ENCODE measurements at places on chromosomes 3 and 15. TPM values are rescaled to one million over a fixed set of nuclear protein-coding genes. Genes with fewer than 3 reads are reported as not detected.

Gene SLC49A4
- polyA plus RNA-seq = 4.0 TPM

Gene CPN2
- polyA plus RNA-seq = 0.10 TPM

Gene C15orf62
- 0.16 TPM for polyA plus RNA-seq

Gene SLC30A4
- not detected for polyA plus RNA-seq

DNA sequence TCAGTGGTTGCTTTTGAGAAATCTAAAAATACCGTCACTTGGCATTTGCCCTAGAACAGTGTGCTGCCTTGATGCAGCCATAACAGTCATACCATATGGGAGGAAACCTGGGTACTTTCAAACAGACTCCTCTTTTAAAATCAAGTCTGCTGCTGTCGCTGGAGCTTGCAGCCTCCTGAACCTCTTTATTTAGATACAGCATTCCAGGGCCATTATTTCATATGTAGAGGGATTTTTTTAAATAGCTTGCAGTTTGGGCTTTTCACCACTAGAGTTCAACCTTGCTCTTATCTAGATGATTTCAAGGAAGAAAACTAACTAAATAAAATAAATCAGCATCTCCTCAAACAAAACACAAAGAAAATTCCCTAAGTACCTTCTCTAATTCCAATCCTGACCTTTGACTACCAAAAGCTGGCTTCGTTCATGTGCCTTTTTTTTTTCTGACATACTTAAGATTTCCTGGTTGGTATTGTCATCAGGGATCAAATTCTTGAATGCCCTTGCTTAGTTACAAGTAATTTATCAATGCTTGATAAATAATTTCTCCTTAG lies 111.6 kb downstream of the KBTBD8 start:
- H3K27ac ChIP-seq = no peak overlapping the region
- no peaks in the 10 kb centered on the region for H3K27me3 ChIP-seq
- H3K4me3 ChIP-seq = no peak overlapping the region
- peaks cover 3% of the 10 kb centered on the region for H3K4me1 ChIP-seq
- DNase-seq = peak; percentile 87

GRCh38 chr3:53181024-53181371 lies 20.0 kb downstream of the PRKCD start:
- H3K27ac ChIP-seq = no peak overlapping the region
- no peaks in the 10 kb centered on the region for H3K27me3 ChIP-seq
- no peaks in the 10 kb centered on the region for H3K4me1 ChIP-seq
- no peak overlapping the region for H3K4me3 ChIP-seq
- H3K36me3 ChIP-seq = no peaks in the 10 kb centered on the region
- DNase-seq = no peak

DNA sequence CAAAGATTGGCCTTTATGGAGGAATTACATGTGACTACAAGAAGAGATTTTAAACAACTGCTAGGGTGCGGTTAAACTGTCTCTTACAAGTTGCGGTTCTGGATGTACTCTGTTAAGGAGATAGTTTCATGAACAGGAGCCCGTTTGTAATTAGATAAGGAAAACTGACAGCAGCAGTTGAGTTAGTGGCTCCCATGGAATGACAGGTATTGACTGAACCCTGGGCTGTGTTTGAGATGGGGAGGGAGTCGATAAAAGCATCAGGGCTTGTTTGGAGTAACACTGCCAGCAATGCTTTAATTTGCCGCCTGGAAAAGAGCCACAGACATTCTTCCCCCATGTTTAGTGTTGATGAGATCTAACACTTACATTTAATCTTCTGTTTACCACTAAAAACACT lies 139.9 kb downstream of the ROBO2 start:
- H3K4me1 ChIP-seq = no peaks in the 10 kb centered on the region
- peak; percentile 9 for DNase-seq
- no peaks in the 10 kb centered on the region for H3K27me3 ChIP-seq
- no peak overlapping the region for H3K4me3 ChIP-seq
- H3K27ac ChIP-seq = no peak overlapping the region
- no peaks in the 10 kb centered on the region for H3K36me3 ChIP-seq

GRCh38 chr3:67819447-67819846 lies 165.0 kb upstream of the SUCLG2 start:
- H3K27ac ChIP-seq = no peak overlapping the region
- no peaks in the 10 kb centered on the region for H3K27me3 ChIP-seq
- no peaks in the 10 kb centered on the region for H3K4me1 ChIP-seq
- H3K4me3 ChIP-seq = no peak overlapping the region
- H3K36me3 ChIP-seq = no peaks in the 10 kb centered on the region

- DNase-seq = peak; percentile 68
- no peaks in the 10 kb centered on the region for H3K36me3 ChIP-seq
- H3K27me3 ChIP-seq = no peaks in the 10 kb centered on the region
- peak overlapping the region; percentile 28 for H3K4me3 ChIP-seq
- no peak overlapping the region for H3K27ac ChIP-seq
Observed at GRCh38 chr3:4448187-4448586, 18.9 kb downstream of the SUMF1 start.

DNA sequence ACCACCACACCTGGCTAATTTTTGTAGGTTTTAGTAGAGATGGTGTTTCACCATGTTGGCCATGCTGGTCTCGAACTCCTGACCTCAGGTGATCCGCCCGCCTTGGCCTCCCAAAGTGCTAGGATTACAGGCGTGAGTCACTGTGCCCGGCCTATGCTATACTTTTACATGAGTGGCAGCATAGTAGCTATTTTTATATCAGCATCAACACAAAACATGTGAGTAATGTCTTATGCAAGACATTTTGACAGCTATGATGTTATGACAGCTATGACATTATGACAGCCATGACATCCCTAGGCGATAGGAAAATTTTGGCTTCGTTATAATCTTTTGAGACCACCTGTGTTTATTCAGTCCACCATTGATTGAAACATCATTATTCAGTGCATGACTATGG lies 4.1 kb upstream of the NAALADL2 start:
- H3K4me3 ChIP-seq = no peak overlapping the region
- no peak for DNase-seq
- H3K27ac ChIP-seq = no peak overlapping the region
- H3K36me3 ChIP-seq = no peaks in the 10 kb centered on the region
- no peaks in the 10 kb centered on the region for H3K27me3 ChIP-seq
- peaks cover 15% of the 10 kb centered on the region for H3K4me1 ChIP-seq

GRCh38 chr3:118531816-118532215 lies 502.8 kb downstream of the IGSF11 start:
- H3K27ac ChIP-seq = no peak overlapping the region
- DNase-seq = no peak
- H3K4me1 ChIP-seq = no peaks in the 10 kb centered on the region
- H3K27me3 ChIP-seq = no peaks in the 10 kb centered on the region

DNA sequence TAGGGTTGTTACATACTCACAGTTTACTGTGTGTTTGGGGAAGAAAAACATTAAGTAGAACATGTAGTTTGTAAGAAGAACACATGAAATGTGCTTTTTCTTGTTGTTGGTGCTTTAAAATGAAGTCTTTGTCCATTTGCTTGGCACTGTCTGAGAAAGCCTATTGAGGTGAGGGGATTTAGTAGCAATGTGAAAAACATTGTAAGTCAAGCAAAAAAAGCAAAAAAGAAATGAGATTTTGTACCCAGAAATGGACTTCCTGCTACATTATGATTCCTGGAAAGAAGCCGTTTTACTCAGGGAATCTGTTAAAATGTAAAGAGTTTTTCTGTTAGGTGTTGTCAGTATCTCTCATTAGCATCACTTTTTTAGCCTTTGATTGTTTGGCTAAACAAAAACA lies 59.9 kb downstream of the KAT2B start:
- H3K27me3 ChIP-seq = no peaks in the 10 kb centered on the region
- no peaks in the 10 kb centered on the region for H3K36me3 ChIP-seq
- no peaks in the 10 kb centered on the region for H3K4me1 ChIP-seq
- no peak overlapping the region for H3K4me3 ChIP-seq

DNA sequence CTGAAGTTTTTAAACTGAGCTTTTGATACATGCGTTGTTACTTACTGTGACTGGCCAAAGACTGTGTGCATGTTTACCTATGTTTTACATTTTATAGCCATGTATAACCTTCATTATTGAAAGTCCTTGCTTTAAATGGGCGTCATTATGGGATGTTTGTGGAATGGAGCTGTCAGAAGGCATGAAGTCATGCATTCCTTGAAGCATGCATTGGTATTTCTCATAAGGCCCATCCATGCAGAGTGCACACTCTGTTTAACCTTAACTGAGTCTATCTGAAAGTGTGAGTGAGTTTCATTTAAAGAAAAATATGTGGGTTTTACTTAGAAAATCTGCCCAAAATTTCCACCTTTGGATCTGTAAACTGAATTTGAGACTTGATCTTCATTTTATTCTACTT lies 51.1 kb downstream of the PSMD6 start:
- H3K27me3 ChIP-seq = no peaks in the 10 kb centered on the region
- H3K4me1 ChIP-seq = peaks cover 64% of the 10 kb centered on the region
- H3K27ac ChIP-seq = peak overlapping the region; percentile 22
- no peaks in the 10 kb centered on the region for H3K36me3 ChIP-seq

Measured in GM23338 (cell line).